ENCODE measurements at places on chromosomes 4 and X. TPM values are rescaled to one million over a fixed set of nuclear protein-coding genes. Genes with fewer than 3 reads are reported as not detected.

- peak; percentile 91 for DNase-seq
Measured at GRCh38 chr4:43456383-43456782, 563.9 kb downstream of the GRXCR1 start.

DNA sequence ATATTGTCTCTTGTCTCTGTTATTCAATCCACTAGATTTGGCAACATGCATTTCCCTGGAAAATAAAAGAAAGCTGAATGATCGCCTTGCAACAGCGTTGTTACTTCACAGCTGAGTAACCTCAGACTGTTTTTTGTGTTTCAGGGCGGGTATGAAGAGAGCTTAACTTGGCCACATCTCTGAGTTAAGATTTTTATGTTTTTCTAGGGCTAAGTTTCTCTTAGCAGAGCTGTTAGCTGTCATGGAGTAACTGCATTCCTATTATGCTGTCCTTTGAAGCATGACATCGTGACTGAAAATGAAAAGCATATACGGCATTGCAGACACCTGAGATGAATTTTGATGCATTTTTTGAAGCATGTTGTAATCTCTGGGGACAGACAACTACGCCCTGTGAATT lies 1798.9 kb downstream of the PCDH7 start:
- peak; percentile 1 for DNase-seq

DNA sequence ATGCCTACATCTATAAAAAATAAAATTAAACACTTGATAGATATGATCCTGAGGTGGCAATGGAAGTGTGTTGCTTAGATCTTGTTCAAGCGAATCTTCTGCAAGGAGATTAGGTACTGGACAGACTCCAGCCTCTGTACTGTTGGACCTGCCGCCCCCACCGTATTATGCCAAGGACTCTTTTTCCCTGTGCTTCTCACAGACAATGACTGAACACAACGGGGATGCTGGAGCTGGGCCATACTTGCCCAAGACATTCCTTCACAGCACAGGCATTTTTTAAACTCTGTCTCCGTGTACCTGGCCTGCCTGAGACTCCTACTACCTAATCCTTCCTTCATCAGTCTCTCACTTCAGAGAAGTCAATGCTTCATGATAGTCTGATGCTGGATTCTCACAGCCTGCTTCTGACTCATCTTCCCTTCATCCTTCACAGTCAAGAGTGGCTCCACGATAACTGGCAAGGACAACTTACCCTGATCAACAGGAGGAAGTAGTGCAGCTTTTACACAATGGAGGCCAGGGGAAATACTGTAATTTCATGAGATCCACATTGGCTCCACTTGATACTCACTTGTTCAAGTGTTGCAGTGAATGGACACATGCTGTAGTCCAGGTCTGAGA lies 754.6 kb upstream of the AGA start:
- no peak for DNase-seq

DNA sequence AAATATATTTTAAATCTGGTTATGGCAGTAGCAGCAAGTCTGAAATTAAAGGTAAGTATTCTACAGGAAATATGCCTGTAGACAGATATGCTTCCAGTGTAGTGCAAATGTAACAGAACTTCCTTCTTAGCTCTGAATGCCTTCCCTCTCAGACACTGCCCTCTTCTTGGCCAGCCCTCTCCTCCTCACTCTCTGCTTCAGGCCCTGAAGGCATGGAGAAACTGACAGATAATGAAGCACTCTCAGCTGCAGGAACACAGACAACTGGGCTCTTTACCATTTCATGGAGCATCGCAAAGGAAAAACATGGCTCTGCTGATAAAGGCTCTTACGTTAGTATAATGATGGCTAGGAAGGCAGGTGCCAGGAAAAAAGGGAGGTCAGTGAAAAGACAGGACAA lies 431.5 kb upstream of the RASGEF1B start:
- no peak for DNase-seq

DNA sequence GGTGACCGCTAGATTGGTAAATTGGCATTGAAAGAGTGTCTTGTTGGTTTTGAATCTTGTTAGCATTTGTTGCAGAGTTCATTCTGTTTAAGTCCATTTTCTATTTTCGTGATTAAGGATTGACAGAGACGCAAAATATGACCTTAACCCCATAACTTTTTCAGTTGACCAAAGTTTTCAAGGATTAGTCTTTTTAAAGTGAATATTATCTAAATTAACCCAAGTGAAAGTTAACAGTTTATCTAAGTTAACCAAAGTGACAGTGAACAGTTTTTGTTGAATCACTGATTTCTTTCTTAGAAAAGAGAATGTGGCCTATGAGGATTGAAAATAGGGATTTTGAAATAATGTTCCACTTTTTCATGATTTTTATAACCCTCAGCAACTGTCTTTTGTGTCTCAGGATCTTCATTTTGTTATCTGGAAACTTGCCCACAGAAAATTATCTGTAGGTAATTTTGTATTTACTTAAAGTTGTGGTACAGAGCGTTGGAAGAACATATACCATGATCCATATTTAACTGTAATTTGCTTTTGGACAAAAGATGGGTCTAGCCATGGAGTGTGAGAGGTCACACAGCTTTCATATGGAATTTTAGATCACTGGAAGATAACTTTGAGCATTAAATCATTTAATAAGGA lies 3.3 kb downstream of the CPEB2 start:
- peak; percentile 7 for DNase-seq

PAGE2 gene
- total RNA-seq: not detected

- peak; percentile 11 for DNase-seq
Measured at GRCh38 chrX:23003116-23003515, 3.4 kb downstream of the DDX53 start.

DNA sequence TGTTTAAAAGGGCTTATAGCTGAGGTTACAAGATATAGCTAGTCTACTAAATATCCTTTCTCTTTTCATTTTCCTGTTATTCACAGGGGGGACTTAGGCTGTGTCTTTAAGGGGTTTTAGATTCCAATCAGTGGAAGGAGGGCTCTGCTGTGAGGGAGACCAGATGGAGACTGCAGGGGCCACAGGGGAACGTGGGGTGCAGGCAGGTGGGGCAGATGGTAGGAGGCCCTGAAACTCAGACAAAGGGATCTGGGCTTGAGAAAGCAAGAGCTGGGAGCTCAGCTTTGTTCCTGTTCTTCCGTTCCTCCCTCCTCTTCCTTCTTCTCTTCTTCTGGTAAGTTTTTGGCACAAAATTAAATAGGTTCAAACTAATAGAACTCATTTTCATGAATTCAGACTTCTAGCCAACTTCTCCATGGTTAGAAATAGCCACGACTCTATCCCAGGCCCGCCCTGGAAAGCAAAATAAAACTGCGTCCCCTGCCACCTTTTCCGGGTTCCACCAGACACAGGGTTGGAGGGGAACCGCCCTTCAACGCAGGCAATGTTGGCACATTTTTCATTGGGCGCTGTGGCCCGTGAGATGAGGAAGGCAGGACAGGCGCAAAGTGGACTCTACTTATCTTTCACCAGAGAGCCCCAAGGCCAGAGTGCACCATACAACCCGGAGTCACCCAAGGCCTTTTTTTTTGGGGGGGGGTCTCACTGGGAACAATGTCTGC lies 3.5 kb upstream of the TMSB4X start:
- no peak for DNase-seq

DNA sequence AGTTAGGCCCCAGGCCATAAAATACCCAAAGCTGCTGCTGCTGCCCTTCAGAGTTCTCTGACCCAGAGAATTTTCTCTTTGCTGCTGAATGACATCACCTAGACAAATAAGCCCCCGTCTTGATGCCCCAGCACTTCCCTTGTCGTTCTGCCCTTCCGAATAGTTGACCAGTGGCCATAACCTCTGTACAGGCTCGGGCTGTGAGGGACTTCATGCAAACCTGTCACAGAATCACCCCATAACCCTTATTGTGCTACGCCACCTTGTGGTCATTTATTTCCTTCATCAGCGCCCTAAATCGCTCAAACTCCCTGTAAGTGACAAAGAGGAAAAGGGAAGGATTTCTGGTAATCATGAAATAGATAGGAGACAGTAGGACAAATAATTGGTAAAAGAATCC lies 18.8 kb downstream of the SPACA5 start:
- peak; percentile 48 for DNase-seq

GRCh38 chr4:99574530-99575324 lies at the start of gene MTTP:
MTTP (plus strand) TSS chr4:99574824; CDS start chr4:99574910, 86 bp downstream.
- no peak for DNase-seq

GRCh38 chr4:14225688-14226207 lies 598.2 kb upstream of the BOD1L1 start:
- DNase-seq: no peak

- peak; percentile 52 for DNase-seq
Measured at GRCh38 chr4:90211174-90211573, 84.0 kb downstream of the CCSER1 start.

- no peak for DNase-seq
Measured at GRCh38 chrX:123924186-123924585, 37.3 kb upstream of the STAG2 start.

DNA sequence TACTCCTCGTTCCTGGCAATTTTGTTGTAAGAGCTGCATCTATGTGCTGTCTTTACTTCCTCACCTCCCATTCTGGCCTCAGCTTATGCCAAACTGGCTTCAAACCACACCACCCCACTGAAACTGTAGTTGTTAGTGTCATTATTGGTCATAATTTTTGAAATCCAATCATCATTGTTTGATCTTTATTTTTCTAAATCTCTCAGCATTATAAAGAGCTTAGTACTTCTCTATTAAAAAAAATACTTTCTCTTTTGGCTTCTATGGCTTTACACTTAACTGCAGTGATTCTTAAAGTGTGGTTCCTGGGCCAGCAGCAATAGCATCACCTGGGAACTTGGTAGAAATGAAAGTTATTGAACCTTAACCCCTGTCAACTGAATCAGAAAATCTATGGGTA lies 83.5 kb upstream of the GRPR start:
- no peak for DNase-seq

DNA sequence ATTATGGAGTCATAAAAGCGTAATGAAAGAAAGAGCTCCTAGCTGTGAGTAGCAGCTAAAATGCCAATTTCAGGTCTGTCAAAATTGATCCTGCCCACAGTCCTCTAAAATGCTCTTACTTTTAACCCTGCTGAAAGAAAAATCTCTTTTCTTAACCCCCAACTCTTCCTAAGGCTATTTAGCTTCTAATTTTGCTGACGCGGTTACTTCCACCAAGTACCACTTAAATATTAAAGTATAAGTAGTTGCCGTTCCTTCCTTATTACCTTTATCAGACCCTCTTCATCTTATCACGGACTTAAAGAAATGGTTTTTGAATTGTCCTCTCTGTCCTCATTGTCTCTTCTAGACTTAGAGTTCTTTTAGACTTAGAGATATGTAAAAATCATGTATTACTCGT lies 272.2 kb downstream of the FRMPD4 start:
- no peak for DNase-seq

GRCh38 chr4:136557396-136557795 lies 974.9 kb downstream of the PCDH18 start:
- no peak for DNase-seq

IGFBP7 gene
- total RNA-seq: 92.9 TPM

GRCh38 chr4:79232540-79232939 lies 93.3 kb downstream of the NAA11 start:
- DNase-seq: peak; percentile 17

DNA sequence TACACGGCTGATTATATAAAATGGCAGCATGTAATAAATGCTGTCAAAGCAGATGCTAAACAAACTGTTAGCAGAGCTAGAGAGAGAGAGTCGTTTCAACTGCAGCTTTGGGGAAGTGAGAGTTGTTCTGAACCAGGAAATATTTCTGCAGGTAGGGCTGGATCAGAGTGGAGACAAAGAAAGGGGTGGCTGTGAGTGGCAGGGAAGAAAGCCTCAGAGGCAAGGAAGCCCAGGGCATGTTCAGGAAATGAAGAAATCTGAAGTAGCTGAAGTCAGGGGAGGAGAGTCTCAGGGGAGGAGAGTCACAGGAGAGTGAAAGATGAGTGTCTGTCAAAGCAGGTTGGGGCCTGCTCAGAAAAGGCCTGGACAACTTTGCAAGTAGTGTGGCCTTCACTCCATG lies 48.4 kb upstream of the RPS6KA3 start:
- peak; percentile 85 for DNase-seq

MFAP3L gene
- 5.5 TPM for total RNA-seq

Measured in bronchial epithelial cell (primary cell).